ENCODE measurements at places on chromosomes 11 and 22.

- DNase-seq = peak; percentile 33
Observed at GRCh38 chr11:61897387-61898246, 6.3 kb upstream of the FADS3 start.

DNA sequence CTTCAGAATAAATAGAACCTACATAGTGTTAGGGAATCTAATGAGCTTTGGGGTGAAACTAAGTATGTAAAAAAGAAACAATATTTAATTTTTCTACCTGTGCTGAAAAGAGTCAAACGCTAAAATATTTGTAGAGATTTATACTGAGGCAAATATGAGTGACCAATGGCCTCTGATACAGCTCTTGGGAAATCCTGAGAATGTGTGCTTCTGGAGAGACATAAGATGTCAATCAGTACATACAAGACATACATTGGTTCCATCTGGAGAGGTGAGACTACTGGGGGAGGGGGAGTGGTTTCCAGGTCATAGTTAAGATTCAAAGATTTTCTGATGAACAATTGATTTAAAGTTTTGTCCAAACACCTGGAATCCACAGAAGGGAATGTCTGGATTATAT, 970 bp downstream of the ASRGL1 start:
- DNase-seq = no peak

GRCh38 chr11:132464003-132464342, 1068.3 kb downstream of the OPCML start:
- DNase-seq = no peak

DNA sequence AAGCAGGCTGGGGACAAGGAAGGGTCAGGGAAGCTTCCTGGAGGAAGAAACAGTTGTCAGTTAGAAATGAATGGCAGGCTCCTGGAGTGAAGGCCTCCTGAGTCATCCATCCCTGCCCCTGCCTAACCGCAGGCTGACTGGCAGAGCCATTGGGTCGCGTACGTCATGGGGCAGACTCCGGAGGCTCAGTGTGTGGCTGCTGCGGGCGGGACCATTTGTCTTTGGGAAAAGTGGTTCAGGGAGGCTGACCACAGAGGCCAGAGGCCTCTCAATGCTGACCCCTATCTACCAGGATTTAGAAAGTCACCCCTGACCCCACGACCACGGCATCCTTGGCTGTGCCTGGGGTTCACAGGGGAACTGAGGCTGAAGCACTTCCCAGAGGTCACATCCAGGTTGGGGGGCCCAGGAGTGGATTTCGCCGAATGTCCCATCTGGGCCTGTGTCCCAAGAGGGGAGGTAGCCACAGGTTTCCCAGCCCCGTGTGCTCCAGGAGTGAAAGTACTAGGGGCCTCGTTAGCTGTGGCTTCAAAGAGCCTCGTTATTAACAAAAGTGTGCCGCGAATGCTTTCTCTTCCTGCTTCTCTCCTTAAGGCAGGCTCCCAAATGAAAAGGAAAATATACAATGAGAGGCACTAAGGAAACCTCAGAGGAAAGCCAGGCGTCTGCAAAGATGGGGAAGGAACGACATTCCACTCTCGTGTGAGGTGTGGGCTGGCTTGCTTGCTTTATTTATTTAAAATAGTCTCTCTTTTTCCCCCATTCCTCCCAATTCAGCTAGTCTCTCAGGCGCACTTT, 58.9 kb downstream of the FLRT1 start:
- DNase-seq = no peak

DNA sequence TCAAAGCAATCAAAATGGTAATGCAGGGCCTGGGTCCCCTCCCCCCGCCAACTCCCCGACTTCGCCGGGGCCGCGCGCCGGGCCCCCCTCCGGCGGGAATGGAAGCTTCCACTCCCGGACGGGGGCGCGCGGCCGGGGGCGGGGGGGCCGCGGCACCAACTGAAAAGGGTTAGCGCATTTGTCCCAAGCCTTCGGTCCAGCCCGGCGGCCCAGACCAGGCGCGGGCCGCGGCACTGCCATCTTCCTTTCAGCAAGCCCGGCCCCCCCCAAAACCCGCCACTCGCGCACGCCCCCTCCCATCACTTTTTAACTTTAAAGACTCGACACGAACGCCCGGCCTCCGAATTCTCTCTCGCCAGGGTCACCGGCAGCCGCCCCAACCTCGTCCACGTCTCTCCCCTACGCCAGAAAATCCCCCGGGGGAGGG, 2.8 kb downstream of the PHF21B start:
- DNase-seq = no peak

DNA sequence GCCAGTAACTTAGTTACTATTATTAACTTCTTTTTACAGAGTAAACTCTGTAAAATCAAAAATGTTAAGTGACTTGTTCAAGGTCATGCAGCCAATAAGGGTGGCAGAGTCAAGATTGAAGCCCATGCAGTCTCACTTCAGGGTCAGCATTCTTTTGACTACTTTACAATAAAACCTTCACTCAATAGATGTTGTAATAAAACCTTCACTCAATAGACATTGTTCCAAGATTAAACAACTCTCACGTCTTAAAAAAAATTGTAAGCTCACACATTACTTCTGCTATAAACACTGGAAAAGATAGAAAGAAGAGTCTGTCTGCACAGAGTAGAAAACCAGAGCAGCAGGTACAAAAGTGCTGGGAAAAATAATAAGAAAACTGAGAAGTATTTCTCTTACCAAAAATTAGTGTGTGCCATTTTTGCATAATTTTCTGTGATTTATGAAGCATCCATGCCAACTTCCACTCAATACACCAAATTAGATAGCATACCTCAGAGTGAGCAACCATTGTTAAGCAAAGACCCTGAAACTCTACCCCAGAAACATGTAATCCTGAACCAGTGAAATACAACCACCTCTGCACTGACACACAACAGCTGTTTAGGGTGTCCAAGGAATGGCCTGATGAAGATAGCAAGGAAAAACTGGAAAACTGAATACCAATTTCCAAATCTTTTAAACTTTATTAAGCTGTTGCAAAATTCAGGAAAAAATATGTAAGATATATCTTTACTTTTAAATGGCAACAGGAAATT, 4.9 kb upstream of the SOX6 start:
- no peak for DNase-seq

GRCh38 chr11:117909611-117910382, 19.4 kb downstream of the TMPRSS13 start:
- DNase-seq = no peak
